ENCODE measurements at places on chromosomes 6 and 20.

- DNase-seq: no peak
Observed at GRCh38 chr20:11281768-11282167, 608.0 kb upstream of the JAG1 start.

DNA sequence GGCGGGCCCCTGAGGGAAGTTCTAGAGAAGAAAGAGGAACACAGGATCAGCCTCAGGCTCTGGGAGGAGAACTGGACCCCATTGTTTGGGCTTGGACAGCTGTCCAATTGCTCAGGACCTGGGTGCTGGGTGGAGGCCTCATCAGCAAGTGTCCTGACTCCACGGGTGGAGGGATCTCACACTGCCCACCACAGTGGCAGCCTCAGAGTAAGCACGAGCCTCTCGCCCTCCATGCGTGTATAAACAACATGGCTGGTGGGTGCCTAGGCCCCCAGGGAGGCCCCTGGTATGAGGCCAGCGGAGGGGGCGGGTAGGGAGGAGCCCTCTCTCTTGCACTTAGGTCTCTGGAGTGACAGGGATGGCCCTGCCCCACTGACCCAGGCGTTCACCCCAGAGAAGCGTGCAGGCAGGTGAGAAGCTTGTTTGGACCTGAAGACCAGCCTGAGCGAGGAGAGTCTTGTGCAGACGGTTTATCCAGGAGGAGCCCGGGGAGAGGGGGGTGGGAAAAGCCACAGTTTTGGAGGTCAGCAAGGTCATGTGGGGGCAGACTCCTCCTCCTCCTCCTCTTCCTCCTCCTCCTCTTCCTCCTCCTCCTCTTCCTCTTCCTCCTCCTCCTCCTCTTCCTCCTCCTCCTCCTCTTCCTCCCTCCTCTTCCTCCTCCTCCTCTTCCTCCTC lies 41.9 kb upstream of the BHLHE23 start:
- no peak for DNase-seq

- no peak for DNase-seq
Observed at GRCh38 chr6:89081129-89081422, 525 bp downstream of the PNRC1 start.

GRCh38 chr20:19855416-19855815 lies 97.4 kb downstream of the RIN2 start:
- DNase-seq: no peak

DNA sequence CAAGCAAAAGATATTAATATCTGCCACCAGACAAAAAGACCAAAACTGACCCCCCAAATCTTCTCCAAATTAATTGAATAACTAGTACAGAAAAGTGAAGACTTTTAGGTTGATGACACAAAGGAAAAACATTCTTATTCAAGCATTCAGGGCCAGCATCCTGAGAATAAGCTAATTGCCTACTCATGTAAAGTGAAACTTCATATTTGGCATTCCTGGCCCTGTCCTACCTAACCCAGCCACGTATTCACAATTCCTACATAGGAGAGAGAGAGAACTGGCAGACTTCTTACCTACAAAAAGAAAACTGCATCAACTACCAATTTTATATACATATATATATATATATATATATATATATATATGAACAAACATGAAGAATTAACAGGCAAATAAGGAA lies 4.9 kb upstream of the ASCC3 start:
- DNase-seq: no peak

- DNase-seq: no peak
Observed at GRCh38 chr6:81748994-81749393, 3.5 kb downstream of the TENT5A start.

- no peak for DNase-seq
Observed at GRCh38 chr6:80641591-80641990, 535.1 kb downstream of the BCKDHB start.

DNA sequence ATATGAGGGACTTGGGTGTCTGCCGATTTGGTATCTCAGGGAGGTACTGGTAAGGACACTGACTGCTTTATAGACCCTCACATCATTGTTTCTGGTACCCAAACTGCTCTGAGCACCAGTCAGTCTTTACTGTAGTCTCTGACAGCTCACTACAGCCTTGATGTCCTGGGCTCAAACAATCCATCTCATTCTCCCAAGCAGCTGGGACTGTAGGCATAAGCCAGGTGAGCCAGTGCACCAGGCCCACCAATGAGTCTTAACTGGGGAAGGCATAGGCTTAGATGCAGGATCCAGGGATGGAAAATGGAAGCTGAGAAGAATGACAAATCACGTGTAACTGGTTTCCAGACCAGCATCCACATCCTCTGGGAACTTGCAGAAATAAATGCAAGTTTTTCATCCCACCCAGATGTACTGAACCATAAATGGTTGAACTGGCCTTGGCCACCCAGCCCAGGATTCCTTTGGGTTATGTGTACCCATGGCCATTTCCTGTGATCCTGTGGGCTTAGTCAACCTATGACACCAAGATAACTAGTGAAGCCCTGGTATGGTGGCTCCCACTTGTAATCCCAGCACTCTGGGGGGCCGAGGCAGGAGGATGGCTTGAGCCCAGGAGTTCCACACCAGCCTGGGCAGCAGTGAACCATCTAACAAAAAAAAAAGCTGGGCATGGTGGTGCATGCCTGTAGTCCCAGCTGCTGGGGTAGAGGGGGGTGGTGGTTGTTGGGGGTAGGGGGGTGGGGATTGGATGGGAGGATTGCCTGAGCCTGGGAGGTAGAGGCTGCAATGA lies 5.8 kb downstream of the TUBB start:
- no peak for DNase-seq

GRCh38 chr6:31784098-31784925 lies 7.2 kb upstream of the VWA7 start:
- DNase-seq: peak; percentile 2

- DNase-seq: no peak
Observed at GRCh38 chr6:88459189-88459588, 293.0 kb upstream of the CNR1 start.

GRCh38 chr6:13488015-13488895 lies 855 bp upstream of the GFOD1 start:
- peak; percentile 54 for DNase-seq

DNA sequence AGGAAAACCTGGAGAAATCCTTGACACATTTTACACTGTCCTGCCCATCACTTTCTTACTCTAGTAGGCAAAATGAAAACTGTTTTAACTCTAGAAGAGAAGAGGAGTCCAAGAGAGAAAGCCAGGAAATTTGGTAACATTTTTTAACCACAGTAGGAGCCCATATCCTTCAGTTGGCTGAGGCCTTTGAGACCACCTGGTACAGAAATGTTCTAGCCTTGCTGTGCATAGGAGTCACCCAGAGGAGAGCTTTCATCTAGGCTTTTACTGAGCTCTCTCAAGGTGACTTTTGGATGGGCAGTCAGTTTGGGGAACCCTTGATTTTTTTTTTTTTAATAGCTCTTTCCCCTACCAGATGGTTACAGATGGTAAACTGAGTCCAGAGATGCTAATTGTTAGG lies 25.0 kb downstream of the LRRN4 start:
- DNase-seq: no peak

GRCh38 chr20:52534616-52535015 lies 343.0 kb upstream of the ZFP64 start:
- DNase-seq: no peak

DNA sequence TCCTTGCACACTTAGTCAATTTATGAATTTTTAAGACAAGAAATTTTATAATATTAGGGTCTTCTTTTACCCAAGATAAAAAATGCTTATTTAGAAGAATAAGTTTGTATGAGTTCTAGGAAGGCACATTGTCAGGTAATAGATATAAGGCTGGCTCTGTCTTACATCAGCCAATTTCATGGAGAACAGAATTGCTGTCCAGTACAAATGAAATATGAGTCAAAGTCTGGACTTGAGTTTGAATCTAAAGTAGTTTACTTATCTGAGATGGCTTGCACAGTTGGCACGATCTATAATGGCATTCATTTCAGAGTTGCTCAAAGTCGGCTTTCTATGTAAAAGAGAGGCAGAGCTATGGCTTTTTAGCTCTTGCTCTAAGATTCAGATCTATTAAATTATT lies 228.2 kb downstream of the KCNQ5 start:
- no peak for DNase-seq

- peak; percentile 75 for DNase-seq
Observed at GRCh38 chr6:157552081-157552747, 171.2 kb downstream of the ZDHHC14 start.

DNA sequence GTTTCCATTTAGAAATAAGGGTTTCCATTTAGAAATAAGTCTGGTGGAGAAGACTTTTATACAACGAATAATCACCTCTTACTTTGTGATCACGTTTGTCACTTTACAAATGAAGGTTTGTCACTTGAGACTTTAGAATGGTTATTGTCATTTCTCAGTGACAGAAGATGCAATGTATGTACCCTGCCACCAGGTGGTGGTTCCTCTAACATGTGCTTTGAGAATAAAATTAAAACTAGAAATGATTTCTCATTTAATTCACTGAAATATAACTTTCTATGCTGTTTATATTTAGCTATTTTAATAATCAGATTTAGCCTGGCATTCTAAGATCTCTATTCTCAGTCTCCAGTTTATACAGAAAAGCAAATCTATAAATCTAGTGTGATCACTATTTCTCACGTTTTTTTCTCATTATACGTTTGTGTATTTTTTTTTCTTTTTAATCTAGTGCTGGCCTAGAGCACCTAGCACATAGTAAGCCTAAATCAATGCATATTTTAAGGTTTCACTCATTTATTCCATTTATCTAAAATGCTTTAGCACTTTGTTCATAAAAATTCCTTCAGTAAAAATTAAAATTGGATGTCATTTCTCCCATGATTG lies 57.4 kb upstream of the TFAP2D start:
- DNase-seq: peak; percentile 28

GRCh38 chr6:35370124-35370741 lies 27.9 kb downstream of the PPARD start:
- no peak for DNase-seq

DNA sequence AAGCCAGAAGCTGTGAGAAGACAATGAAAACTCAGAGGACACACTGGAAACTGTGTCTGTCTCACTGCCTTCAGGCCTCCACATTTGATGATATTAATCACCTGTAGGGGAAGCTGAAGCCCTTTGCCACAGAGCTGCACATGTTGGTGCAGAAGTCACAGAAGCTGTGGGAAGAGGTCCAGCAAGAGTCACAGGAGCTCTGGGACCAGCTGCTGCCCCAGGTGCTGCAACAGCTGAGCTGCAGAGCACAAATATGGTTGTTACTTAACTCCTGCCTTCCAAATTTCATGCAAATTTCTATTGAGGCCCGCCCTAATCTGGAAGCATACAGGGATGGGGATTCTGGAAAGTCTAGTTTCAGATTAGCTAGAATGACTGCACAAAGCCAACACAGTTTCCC lies 169.3 kb downstream of the OGFRL1 start:
- DNase-seq: peak; percentile 10

GRCh38 chr20:40945754-40946450 lies 82.7 kb upstream of the TOP1 start:
- DNase-seq: peak; percentile 79
